ENCODE measurements at places on chromosomes 6 and 20. TPM values are rescaled to one million over a fixed set of nuclear protein-coding genes. Genes with fewer than 3 reads are reported as not detected.

Gene DEF6
- 1.1 TPM for total RNA-seq

Gene OPRM1
- not detected for total RNA-seq

Gene ZFP64
- 22.9 TPM for total RNA-seq

Gene SNPH
- total RNA-seq = 5.5 TPM

Gene SLC32A1
- not detected for total RNA-seq
